Thymus (tissue), 14 donors: ENCODE measurements at places on chromosomes 12 and 14. TPM values are rescaled to one million over a fixed set of nuclear protein-coding genes. Genes with fewer than 3 reads are reported as not detected.

GRCh38 chr12:22256041-22256441 is 78.5 kb downstream of the ST8SIA1 start:
- H3K27ac ChIP-seq: no peak overlapping the region
- no peaks in the 10 kb centered on the region for H3K27me3 ChIP-seq
- H3K4me1 ChIP-seq: no peaks in the 10 kb centered on the region
- H3K36me3 ChIP-seq: no peaks in the 10 kb centered on the region
- DNase-seq: no peak
- no peak overlapping the region for H3K4me3 ChIP-seq

DNA sequence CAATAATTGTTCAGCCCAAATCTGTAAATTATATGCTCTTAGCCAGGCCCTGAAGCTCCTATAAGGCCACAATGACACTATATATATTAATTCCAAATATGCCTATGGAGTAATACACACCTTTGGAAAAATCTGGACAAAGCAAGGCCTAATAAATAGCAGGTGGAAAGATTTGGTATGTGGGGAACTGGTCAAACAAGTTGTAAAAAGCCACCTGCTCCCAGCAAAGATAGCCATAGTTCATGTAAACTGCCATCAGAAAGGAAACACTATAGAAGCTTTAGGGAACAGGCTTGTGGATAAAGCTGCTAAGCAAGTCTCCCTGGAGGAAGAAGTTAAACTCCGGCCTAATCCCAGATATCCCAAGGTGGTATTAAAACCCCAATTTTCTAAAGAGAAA is 29.7 kb downstream of the PRMT8 start:
- no peaks in the 10 kb centered on the region for H3K36me3 ChIP-seq
- DNase-seq: no peak
- H3K4me1 ChIP-seq: no peaks in the 10 kb centered on the region
- H3K27ac ChIP-seq: no peak overlapping the region
- no peaks in the 10 kb centered on the region for H3K27me3 ChIP-seq

DNA sequence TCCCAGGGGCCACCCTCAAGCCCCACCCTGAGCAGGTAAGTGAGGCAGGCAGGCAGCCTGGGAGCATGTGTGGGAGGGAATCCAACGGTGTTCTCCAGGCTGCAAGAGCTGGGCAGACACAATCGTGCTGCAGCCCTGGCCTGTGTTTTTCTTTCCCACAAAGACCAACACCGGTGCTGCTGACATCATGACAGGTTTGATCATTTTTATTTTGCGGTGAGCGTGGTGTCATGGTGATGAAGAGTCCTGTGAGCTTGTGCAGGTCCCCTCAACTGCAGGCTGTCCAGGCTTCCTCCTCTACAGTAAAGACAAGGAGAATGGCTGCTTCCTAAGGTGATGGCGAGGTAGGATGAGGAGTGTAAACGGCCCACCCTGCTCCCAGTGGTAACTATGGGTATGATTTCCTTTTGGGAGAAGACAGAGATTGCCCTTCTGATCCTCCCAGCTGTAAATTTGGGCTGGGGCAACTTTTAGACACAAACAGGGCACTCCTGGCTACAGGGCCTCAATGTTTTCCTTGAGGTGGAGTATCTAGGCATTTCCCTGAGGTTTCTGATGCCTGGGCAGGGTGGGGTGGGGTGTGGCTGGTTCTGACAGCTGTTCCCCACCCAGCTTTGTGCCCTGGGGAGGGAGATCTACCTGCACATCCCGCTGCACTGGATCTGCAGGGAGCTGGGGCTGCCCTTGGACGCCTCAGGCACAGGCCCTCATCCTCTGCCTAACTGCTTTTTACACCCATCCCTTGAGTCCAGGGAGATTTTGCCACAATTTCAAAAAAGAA is 109.1 kb downstream of the VCPKMT start:
- H3K27me3 ChIP-seq: no peaks in the 10 kb centered on the region
- no peak overlapping the region for H3K4me3 ChIP-seq
- no peak overlapping the region for H3K27ac ChIP-seq
- peaks cover 9% of the 10 kb centered on the region for H3K4me1 ChIP-seq

DNA sequence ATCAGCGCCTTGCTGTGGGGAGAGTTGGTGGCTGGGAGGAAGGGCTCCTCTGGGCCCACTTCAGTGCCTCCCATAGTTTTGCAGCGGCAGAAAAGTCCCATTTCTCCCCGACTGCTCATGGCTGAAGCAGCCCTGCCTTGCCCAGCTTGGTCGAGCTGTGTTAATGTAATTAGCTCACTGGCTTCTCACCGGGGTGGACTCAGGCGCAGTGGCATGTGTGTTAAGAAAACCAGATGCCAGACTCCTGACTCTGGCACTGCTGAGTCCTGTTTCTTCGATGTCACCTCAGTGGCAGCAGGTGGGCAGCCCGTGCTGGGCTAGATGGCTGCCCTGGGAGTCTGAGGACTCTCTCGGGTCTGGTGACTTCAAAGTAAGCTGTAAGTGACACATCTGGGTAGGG is 47.4 kb downstream of the CHST11 start:
- H3K27ac ChIP-seq: no peak overlapping the region
- no peak overlapping the region for H3K4me3 ChIP-seq
- peaks cover 80% of the 10 kb centered on the region for H3K4me1 ChIP-seq
- no peaks in the 10 kb centered on the region for H3K27me3 ChIP-seq
- DNase-seq: no peak
- H3K36me3 ChIP-seq: no peaks in the 10 kb centered on the region

DNA sequence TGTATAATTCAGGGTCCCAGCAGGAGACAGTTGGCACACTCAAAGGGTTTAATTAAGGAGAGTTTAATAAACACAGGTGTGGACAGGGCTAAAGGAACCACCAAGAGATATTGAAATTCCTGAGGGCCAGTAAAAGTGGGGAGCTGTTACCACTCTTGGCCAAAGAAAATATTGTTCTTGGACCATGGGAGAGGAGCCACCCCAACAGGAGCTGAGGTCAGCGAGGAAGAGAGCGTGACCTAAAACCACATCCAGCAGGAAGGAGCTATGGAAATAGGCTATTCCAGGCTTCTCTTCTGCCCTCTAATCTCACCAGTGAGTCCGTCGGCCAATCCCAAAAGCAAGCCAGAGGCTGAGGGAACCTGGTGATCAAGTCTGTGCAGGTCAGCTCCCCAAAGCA is 390.8 kb downstream of the MED13L start:
- DNase-seq: no peak
- no peaks in the 10 kb centered on the region for H3K36me3 ChIP-seq
- no peaks in the 10 kb centered on the region for H3K27me3 ChIP-seq
- no peaks in the 10 kb centered on the region for H3K4me1 ChIP-seq
- no peak overlapping the region for H3K27ac ChIP-seq

- H3K36me3 ChIP-seq: no peaks in the 10 kb centered on the region
- H3K27ac ChIP-seq: no peak overlapping the region
- H3K27me3 ChIP-seq: no peaks in the 10 kb centered on the region
- no peaks in the 10 kb centered on the region for H3K4me1 ChIP-seq
Observed at GRCh38 chr12:47156167-47156736, 76.5 kb upstream of the AMIGO2 start.

- no peaks in the 10 kb centered on the region for H3K27me3 ChIP-seq
- H3K4me1 ChIP-seq: no peaks in the 10 kb centered on the region
- H3K36me3 ChIP-seq: no peaks in the 10 kb centered on the region
- no peak overlapping the region for H3K4me3 ChIP-seq
- no peak overlapping the region for H3K27ac ChIP-seq
Observed at GRCh38 chr12:129101816-129102215, 248.5 kb downstream of the GLT1D1 start.

DNA sequence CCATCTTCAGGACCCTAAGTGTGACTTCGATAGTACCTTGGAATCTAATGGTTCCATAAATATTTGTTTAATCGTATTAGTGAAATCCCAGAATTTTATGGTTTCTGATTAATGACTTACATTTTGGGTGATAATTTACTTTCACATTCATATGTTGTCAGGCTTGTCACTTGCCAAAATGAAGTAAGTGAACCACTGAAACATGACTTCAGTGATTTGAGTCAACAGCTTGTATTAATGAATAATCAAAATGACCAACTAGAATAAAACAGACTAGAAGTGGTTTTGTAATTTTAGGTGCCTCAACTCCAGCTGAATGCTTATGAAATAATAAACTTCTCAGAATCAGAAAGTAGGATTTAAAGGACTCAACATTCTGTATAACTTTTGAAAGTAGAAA is 517.1 kb downstream of the PRKD1 start:
- H3K27ac ChIP-seq: no peak overlapping the region
- no peak for DNase-seq
- H3K27me3 ChIP-seq: no peaks in the 10 kb centered on the region

- DNase-seq: no peak
- no peak overlapping the region for H3K4me3 ChIP-seq
- H3K27ac ChIP-seq: no peak overlapping the region
- H3K4me1 ChIP-seq: peaks cover 8% of the 10 kb centered on the region
Observed at GRCh38 chr12:92551853-92552397, 150.9 kb upstream of the PLEKHG7 start.

The ZNF605 gene
- polyA plus RNA-seq: 4.7 TPM
